ENCODE measurements at places on chromosomes 6 and 20. TPM values are rescaled to one million over a fixed set of nuclear protein-coding genes. Genes with fewer than 3 reads are reported as not detected.

The MICAL1 gene
- 10.9 TPM for total RNA-seq

The MARCKS gene
- total RNA-seq, result 87.2 TPM

The CTCFL gene
- total RNA-seq, result not detected

The PRRT1 gene
- not detected for total RNA-seq

The EPHA7 gene
- total RNA-seq, result not detected

The UBD gene
- total RNA-seq, result not detected

The DDO gene
- total RNA-seq, result not detected

The ECT2L gene
- total RNA-seq, result under 0.01 TPM

The AK9 gene
- total RNA-seq, result 3.2 TPM

The POM121L2 gene
- not detected for total RNA-seq

The TCP11 gene
- not detected for total RNA-seq

The KIF25 gene
- not detected for total RNA-seq

The OR2J3 gene
- not detected for total RNA-seq
